ENCODE measurements at places on chromosomes 7 and 10.

DNA sequence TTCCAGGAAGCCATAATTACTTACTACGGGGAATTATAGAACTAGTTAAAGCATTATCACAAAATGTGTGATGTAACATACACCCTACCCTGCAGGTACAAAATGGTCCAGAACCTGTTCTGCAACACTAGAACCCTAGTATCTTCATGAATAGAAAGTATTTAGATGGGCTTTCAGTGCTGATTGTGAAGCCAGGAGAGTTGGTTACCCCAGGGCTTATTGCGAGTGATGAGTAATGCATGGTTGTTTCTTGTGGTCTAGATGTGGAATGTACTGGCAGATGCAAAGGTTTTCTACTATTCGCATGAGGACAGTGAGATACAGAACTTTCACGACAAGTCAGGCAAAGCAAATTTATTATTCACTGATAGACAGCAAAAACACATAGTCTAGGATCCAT, 33.6 kb upstream of the AGR3 start:
- DNase-seq = no peak

DNA sequence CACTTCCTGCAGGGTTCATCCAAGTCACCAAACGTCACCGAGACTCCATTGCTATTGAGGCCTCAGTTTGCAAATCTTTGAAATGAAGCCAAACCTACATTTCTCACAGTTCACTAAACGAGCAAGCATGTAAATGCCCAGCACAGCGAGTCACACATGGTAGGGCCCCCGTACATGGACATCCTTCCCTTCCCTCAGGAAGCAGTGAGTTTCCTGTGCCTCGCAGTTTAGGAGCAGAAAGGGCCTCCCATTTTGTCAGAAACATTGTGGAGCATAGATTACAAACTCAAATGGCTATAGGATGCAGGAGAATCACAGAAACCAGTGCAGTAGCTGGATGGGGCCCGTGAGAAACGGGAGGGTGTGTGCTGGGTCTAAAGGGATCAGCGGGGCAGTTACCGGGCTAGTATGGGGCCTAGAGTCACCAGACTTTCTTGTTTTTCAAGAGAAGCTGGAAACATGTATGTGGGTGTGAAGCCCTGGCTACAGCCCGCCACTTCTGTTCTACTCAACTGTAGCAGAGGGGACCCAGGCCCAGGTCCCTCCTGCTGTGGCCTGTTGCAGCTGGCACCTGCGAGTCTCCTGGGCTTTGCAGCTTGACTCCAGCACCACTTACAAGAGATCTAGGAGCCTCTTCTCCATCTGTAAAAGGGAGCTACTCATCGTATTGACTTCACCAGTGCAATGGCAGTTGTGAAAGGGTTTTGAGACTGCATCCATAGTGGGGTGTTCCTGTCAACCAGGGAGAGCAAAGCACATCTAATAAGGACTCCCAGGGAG, 14.2 kb upstream of the SLC18A3 start:
- DNase-seq = no peak

- DNase-seq = no peak
Observed at GRCh38 chr7:23065974-23066373, 39.6 kb upstream of the KLHL7 start.

DNA sequence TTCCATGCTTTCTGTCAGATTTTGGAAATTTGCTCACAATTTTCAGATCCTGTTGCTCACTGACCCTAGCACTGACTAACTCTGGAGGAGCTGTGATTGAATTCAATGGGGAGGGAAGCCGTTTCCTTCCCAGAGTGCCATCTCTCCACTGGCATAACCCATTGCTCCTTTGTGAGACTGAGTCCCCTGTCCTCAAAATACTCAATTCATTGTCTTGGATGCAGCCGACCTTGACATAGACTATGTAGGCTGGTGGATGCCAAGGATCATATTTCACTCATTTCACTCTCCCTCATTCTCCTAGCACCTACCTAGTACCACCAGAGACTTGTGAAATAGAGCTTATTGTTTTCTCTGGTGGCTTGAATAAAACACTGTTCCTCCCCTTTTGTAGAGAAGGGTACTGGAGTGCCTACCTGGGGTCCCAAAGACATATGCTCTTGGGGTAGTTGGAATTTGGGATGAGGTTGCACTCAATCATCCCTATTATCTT, 511.3 kb upstream of the ZMIZ1 start:
- DNase-seq = no peak

DNA sequence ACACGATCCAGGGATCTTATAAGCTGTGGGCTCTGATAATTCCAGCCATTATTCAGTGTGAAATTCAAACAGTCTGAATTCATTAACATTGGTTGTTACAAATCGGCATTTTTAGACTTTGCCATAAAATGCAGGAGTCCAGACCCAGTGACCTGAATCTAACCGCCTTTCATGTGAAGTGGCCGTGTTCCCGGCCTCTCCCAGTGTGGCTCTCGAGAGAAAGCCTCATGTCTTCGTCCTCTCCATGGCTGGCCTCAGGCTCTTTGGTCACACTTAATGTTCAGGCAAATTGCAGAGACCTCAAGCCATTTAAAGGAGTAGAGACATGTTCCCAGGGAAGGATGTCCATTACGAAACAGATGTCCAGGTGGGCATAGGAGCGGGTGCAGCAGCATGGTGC, 59.3 kb downstream of the CTBP2 start:
- no peak for DNase-seq

DNA sequence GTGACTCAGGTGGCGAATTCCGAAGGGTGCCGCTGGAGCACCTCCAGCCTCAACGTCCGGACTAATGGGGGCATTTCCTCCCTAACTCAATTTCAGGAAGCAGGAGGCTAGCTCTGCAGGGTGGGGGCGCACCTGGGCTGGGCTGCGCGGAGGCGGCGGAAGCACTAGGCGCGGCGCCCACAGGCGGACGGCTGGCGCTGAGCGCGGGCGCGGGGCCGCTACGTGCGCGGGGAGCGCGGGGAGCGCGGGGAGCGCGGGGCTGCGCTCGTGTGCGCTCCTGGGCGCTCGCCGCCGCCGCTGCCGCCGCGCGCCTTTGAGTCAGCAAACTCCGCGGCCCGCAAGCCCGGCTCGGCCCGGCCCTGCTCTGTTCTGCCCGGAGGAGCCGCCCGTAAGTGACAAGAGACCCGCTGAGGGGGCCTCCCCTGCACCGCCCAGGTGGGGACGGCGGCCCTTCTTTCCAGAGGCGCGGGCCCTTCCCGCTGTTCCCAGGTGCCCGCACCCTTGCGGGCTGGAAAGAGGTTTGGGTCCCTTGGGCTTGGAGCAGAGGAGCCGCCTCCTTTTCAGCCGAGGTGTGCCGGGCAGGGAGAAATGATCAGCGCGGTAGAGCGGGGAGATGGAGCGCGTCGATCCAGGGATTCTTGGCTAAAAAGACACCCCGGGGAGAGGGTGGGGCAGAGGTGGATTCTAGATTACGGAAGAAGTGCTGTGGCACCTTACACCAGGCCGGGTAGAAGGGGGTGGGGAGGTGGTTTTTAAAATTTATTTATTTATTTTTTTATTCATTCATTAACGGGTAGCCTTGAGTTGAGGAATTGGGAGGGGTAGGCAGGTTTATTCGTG, at the start of gene SNX10:
Gene SNX10 (plus strand): TSS at position 164 of the 840 bp plus-strand sequence. CDS start 54,581 bp downstream, outside the sequence.
- no peak for DNase-seq

GRCh38 chr7:146639291-146639690, 522.7 kb downstream of the CNTNAP2 start:
- no peak for DNase-seq

- DNase-seq = no peak
Observed at GRCh38 chr10:122558452-122558851, 2.1 kb upstream of the DMBT1 start.

DNA sequence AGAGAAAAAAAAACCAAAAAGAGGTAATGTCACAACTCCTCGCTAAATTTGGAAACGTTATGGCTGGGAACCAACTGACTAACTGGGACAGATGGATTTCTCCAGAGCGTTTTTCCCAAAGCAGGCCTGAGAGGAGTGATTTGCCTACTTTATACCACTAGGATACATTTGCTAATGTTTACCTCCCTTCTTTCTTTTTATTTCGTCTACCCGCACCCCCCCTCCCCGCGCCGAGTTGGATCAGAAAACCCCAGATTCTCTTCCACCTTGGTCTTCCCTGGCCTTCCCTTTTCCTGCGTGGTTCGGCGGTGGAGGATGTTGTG, 7.2 kb downstream of the CPA2 start:
- DNase-seq = no peak

GRCh38 chr7:30553546-30553945, 41.1 kb upstream of the GARS1 start:
- no peak for DNase-seq

- no peak for DNase-seq
Observed at GRCh38 chr7:30396389-30396788, 82.2 kb downstream of the NOD1 start.

- DNase-seq = no peak
Observed at GRCh38 chr10:130472236-130472635, 336.0 kb downstream of the GLRX3 start.

DNA sequence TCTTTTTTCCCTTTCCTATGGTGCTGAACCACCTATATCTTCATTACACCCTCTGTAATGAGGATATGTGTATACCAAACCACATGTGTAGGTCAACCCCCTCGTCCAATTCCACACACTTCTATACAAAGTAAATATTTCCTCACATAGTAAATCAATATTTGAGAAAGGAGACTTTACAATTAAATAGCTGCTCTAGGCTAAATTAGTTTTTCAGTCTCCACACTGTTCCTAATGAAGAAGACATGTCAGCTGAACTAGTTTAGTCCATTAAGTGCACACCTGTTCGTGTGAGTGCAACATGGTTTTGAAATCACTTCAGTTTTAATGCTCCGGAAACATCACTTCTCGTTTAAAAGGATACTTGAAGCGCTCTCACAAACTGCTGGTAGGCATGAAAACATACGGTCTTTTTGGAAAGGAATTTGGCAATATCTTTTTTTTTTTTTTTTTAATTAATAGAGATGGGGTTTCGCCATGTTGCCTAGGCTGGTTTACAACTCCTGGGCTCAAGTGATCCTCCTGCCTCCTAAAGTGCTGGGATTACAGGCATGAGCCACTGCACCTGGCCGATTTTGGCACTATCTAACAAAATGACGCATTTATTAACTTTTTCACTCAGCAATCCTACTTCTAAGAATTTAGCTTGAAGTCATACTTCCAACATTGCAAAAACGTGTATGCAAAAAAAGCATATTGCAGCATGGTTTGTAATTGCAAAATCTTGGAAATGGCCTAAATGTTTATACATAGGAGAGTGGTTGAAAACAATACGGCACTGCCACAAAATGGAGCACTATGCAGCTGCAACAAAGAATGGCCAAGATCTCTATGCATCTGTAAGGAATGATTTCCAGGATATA, 2.1 kb upstream of the XRCC2 start:
- no peak for DNase-seq

DNA sequence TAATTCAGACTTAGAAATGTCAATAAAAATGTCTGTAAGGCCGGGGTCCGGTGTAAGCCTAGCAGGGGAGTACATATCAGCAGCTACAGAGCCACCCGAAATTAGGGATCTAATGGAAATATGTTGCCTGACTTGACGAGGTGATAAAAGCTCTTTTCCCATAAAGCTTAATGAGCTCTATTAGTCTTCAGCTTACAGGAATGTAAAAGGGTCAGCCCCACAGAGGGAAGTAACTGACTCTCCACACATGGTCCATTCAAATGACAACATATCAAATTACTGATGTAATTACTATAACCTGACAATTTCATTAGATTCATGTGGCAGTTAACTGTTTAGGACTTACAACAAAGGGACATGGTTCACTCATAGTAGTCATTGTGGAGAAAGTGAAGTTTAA, 62.3 kb downstream of the ATE1 start:
- DNase-seq = no peak

GRCh38 chr7:7416031-7416858, 119.4 kb downstream of the COL28A1 start:
- no peak for DNase-seq

DNA sequence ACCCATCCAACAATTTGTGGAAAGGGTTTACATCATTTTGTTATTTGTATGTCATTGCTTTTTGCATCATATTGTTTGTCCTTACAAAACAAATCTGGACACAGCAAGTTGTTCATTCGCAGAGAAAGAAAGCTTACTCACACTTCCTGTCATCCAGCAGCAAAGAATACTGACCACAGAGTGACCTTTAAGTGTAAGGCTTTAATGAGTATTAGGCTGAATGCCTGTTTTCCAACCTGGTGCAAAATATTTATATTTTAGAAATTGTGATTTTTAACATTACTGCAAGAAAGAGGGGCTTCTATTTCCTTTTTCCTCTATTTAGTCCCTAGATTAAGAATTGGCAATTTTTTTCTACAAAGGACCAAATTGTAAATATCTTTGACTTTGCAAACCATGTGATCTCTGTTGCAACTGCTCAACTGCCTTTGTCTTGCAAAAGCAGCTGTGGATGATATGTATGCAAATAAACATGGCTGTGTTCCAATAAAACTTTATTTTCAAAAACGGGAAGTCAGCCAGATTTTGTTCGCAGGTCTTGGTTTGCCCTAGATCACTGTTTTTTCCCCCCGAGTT, 27.8 kb upstream of the ITGB1 start:
- DNase-seq = no peak

GRCh38 chr10:99276848-99277486, 41.3 kb upstream of the HPSE2 start:
- DNase-seq = no peak

DNA sequence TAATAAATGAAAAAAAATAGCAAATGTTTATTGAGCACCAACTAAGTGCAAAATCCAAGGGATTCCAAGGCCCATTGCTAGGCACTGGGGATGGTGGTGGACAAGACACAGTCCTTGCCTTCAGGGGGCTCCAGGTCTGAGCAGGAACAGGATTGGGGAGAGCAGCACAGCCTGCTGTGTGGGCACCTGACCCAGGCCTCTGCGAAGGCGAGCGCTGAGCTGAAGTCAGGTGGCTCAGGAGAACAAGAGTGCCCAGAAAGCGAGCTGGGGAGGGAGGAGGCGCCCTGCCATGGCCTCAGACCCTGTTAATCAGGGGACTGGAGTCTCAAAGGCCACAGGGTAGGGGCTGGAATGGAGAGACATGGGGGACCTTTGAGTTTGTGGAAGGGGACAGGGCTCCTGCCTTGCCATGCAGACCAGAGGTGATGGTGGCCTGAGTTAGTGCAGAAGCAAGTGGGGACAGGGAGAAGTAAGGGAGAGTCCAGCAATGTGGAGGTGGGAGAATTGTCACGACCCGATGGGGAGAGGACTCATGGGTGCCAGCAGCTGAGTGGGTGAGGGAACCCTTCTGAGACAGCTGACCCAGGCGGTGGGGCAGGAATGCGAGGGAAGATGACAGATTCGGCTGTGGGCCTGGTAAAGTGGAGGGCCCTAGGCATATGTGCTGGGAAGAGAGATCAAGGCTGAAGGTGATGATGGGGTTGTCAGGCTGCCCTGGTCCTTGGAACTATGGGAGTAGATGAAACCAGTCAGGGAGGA, 4.1 kb upstream of the ORAI2 start:
- no peak for DNase-seq

DNA sequence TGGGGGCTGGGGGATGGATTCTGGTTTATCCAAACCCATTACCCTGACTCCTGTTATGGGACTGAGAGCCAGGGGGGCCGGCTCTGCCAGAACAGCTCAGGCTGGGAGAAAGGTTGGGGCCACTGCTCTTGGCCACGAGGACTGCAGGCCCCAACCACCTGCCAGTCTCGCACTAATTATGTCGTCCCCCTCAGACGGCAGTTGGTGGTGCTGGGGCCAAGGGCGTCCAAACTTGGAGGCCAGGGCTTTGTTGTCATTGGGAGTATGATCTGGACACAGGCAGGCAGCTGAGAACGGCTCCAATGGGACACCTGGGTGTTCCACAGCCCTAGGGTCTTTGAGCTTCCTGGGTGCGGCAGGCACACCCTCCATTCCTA, 34.7 kb downstream of the DRGX start:
- DNase-seq = no peak

Data from sciatic nerve (tissue), 2 donors.